ENCODE measurements at places on chromosomes 1 and 21.
A peak's percentile ranks its signal among the peaks of the same experiment; 100 is the strongest.

DNA sequence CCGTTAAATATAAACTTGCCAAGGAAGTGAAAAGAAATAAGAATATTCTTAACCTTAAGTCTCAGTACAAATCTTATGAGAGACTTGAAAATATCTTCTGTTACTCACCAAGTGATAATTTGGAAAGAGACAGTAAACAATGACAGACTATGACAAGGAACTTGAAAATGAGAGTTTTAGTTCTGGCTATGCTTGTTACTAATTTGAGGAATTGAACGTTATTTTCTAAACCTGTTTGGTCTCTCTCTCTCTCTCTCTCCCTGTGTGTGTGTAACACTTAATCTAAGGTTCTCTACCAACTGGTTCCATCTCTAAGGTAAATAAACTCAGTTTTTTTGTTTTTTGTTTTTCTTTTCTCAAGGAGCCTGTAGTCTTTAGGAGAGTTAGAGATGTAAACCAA is 161.8 kb downstream of the AMY1C start:
- no peak for DNase-seq

- no peak for DNase-seq
Measured at GRCh38 chr1:116993286-116993685, 8.3 kb upstream of the CD101 start.

- peak; percentile 35 for DNase-seq
Measured at GRCh38 chr21:27526451-27526850, 559.6 kb upstream of the ADAMTS5 start.

GRCh38 chr1:53077599-53077965 is 15.6 kb downstream of the PODN start:
- DNase-seq = no peak

GRCh38 chr21:14875704-14876523 is 188.9 kb downstream of the NRIP1 start:
- no peak for DNase-seq
